ENCODE measurements at places on chromosomes 5 and 9.

GRCh38 chr9:76452839-76453238 is 6.1 kb upstream of the GCNT1 start:
- DNase-seq, result no peak

GRCh38 chr5:119072496-119072895 is 1.6 kb downstream of the DMXL1 start:
- no peak for DNase-seq

DNA sequence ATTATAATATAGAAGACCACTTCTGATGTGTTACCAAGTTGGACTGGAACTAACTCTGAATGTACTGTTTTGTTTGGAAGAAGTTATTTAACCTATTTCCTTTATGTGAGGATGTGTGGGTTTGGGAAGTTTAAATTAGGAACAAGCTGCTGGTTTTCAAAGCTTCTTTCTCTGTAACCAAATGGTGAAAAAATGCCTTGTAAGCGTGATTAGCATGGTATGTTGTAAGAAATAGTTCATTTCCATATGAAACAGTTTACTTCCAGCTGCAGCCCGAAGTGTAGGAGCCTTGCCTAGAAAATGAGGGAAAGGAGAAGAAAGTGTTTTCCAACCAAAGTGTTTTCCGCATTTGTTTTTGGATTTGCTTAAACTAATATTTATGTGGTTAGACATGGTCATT is 36.0 kb downstream of the TTC1 start:
- no peak for DNase-seq

DNA sequence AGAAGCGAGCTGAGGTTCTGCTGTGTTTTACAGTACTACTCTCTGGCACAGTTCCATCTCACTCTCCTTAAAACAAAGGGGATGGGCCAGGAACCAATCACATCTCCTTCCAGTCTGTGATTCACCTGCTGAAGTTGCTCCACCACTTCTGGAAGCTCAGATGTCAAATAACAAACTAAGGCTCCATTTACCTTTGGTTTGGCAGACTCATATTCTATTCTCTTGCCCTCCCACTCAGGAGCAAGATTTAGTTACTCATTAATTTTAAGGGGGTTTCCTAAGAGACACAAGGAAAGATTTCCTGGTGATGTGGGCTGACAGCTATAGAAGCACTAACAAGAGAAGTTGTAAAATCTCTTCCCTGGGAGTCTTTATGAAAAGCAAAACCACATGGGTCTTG is 37.8 kb upstream of the KIF2A start:
- no peak for DNase-seq

DNA sequence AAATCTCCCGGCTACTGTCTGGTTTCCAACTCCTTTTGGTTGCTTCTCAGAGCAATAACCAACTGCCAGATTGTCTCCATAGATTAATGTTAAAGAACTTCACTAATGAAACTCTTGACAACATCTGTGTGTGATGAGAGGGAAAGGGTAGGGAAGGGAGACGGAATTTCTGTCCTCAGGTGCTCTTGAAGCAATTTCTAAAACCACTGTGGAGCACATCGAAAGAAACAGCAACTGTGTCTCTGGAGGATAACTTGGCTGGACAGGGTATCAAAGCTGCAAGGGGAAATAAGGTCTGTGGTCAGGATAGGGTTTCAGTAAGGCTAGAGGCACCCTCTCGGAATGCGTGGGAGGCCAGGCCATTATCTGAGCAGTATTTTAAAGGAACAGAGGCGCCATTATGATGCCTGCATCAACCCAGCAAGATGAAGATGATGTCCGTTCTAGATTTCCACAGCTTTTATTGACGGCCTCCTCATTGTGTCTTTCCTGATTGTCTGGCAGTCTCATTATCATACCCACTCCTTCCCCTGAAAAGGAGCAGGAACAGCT is 76.6 kb downstream of the RORB start:
- no peak for DNase-seq

DNA sequence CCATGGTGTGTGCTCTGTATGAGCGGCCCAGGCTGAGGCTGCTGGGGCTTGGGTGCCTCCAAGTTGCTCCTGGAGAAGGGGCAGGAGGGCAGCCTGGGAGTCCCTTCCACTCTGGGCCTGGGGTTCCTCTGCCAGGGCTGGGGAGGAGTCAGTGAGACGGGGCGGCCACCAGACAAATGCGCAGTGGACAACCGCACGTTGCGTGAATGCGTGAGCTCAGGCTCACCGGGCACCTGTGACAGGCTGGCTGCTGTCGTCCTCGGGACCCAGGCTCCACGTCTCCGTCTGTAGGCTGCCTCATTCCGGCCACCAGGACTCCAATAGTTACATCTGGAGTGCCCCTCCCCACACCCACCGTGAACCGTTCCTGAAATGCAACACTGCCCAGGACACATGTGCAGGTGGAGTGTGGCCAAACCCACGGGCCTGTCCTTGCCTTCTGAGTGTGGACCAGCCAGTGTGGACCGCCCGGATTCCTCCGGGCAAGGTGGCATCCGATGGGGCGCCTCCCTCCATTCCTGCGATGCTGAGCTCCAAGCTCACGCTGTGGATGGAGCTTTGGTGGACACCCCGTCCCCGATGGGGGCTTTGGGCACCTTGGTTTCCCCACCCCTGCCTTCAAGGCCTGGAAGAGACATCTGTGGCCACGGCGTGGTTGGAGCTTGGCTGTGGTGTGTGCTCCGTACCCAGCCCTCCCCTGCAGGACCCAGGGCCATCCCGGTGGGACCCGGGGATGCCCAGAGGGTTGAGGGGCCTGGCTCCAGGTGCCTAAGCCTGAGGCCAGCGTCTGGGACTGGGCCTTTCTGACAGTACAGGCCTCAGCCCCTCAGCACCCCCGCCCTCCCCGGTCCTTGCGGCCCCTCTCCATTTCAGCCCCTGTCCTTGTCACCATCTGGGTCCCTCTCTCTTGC is 34.0 kb upstream of the RXRA start:
- DNase-seq, result no peak

- DNase-seq, result no peak
These were observed 387.3 kb downstream of the NR2F1-AS1 start for GRCh38 chr5:93193431-93194347.
